ENCODE measurements at places on chromosomes 5 and 9.

- DNase-seq, result no peak
Observed at GRCh38 chr5:150114102-150114641, 27.8 kb upstream of the CSF1R start.

- DNase-seq, result no peak
Observed at GRCh38 chr5:72799721-72800120, 16.7 kb upstream of the TNPO1 start.

DNA sequence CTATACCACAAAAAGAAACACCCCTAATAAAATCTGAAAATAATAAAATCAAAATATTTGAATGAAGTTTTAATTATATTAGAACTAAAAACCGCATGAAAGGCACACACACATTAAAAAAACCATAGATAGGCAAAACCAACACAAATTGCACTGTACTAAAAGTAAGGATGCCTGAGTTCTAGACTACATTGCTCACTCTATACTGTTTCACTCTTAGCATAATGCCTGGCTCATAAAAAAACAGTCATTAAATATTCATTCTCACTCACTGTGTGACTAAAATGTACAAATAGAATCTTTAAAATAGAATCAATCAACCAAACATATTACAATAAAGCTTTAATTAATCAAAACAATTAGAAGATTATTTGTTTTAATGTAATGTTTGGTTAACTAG is 41.7 kb downstream of the CETN3 start:
- DNase-seq, result no peak

GRCh38 chr5:124132843-124133242 is 613.6 kb downstream of the ZNF608 start:
- no peak for DNase-seq

DNA sequence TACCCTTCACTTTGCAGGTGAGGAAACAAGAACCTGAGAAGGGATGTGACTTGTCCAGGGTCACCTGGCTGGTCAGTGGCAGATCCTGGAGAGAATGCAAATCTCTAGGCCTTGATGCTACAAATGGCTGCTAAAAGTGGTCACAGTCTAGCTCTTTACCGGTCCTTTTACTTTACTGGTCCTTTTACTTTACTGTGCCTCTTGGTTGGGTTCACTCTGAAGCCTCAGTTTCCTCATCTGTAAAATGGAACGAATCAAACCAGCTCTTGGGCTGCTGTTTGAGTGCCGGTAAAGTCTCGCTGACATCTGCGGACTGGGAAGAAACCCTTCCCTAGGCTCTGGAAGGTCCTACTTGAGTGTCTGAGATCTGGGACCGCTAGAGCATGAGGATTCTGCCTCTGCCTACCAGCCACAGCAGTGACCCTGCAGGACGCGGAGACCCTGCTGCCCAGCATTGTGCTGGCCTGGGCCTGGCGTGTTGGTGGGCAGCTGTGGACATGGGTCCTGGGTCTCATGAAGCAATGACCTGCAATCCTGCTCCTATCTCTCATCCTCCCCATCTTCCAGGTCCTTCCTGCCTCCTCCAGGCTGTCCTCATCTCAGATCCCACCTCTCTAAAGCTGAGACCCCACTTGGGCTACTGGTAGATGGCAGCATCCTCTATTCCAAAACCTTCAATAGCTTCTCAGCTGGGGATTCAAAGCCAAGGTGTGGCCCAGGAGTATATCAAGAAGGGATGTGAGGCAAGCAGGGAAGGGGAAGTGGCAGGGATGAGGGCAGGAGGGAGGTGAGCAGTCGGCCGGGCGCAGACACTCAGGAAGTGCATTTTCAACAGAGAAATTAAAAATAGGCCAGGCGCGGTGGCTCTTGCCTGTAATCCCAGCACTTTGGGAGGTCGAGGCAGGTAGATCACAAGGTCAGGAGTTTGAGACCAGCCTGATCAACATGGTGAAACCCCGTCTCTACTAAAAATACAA is 13.3 kb downstream of the CORO2A start:
- no peak for DNase-seq

- DNase-seq, result no peak
Observed at GRCh38 chr9:127295005-127295404, 30.4 kb downstream of the GARNL3 start.

GRCh38 chr5:96124589-96124988 is 162.9 kb upstream of the ELL2 start:
- DNase-seq, result no peak

GRCh38 chr5:142722146-142722545 is 36.3 kb upstream of the FGF1 start:
- DNase-seq, result no peak

DNA sequence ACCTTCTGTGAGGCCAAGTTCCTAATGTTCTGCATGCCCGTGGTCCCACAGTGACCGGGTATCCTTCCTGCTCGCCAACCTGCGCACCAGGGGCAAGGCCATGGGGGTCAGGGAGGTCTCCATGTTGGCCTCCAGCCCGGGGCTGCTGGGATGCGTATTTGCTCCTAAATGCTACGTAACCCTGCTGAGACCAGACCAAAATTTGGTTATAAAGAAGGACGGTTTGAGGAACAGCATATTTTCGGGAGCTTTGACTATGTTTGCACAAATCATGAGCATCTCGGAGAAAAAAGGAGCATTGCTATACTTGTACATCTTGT is 35.7 kb upstream of the CLK4 start:
- no peak for DNase-seq

- DNase-seq, result no peak
Observed at GRCh38 chr5:177361418-177362291, 3.9 kb downstream of the RGS14 start.

DNA sequence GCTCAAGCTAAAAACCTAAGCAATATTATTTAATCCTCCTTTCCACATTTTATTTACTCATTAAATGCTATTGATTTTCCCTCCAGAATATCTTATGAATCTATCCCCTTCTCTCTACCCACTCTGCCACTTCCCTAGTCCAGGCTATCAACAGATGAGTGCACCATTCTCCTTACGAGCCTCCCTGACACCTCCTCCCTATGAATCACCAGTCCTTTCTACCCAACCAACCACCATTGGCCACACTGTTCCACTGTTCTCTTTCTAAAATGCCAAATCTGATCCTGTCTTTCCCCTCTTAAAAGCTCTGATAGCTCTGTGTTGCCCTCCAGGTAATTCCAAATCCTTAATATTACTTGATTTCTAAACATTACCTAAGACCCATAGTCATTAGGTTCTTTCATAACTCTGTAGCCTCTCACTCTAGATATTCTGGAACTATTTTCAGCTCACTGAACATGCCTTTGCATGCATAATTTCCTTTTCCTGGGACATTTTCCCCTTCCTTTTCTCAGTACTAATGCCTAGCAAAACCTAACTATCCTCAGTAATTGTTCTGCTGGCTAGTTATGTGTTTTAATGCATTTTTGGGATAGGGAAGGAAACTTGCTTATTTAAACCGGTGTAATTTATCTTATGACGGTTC is 126.3 kb downstream of the UNC13B start:
- no peak for DNase-seq

- no peak for DNase-seq
Observed at GRCh38 chr5:94778299-94778698, 159.8 kb downstream of the SLF1 start.

GRCh38 chr9:123401879-123402513 is 46.0 kb downstream of the CRB2 start:
- DNase-seq, result no peak

GRCh38 chr9:108040783-108041182 is 551.2 kb upstream of the KLF4 start:
- no peak for DNase-seq

DNA sequence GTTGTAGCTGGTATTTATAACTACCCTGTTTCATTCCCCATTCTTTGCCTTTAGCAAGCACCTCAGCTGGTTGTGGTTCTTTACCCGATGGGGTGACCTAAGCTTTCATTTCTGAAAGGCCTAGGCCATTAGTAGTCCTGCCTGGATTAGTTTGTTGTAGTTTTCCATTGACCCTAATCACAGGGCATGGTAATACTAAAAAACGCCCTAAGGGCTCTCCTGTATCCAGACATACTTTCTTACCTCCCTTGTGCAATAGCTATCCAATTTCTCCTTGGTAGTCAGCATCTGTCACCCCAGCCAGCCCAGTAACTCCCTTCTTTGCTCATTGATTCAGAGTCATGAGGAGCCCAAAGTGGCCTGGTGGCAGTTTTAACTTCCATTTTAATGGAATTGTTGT is 24.0 kb downstream of the TMOD1 start:
- DNase-seq, result no peak
